ENCODE measurements at places on chromosomes 2 and 18.

DNA sequence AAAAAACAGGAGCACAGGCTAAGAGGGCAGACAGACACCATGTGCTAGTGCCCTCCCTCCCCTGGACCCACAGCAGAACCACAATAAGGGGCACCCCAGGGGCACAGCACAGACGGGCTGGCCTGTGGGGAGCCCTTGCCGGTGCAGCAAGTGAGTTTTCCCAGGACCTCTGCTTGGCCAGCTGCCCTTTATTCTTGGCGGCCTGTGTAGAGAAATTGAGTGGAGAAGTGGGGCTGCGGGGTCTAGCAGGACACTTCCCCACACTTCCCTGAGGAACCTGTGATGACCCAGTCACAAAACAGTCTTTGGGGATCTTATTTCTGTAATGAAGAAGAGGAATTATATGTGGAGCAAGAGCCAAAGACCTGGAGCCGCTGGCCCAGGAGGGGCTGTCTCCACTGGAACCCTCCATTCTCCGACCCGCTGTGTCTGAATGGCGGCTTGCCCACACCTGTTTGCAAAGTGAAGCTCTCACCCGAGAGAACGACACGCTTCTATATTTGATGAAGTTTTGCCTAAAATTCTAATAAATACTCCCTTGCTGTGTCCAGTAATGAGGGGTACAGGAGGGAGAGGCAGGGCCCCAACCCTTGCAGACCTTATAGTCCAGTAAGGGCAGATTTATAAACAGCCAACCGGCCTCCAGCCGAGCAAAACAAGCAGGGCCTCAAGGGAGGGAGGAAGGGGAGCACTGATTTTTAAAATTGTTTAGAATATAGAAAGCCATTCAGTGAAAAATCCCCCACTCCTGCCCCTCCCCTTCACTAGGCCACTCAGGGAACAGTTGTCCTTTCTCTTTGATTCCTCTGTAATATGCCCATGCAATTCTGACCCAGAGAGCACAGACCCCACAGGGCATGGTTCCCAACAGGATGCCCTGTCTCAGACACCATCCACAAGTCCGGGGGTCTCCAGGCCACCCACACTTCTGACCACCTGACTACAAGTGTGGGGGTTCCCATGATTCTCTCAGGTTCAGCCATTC, 44.7 kb upstream of the SNED1 start:
- no peak for DNase-seq

- no peak for DNase-seq
These were observed 401.6 kb downstream of the GPD2 start for GRCh38 chr2:156837635-156838370.

DNA sequence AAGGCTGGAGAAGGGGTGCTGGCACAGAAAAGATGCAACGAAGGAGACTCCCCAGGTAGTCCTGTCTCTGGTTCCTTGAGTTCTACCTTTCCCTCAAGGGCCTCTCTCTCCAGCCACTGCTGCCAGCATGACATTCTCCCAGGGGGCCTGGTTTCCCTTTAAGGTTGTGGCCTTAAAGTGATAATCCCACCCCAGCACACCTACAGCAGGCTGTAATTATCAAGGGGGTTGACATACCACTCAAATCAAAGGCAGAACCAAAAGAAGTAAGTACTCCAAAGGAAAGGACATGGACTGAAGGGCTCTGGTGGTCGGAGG, 127.4 kb upstream of the MSH6 start:
- no peak for DNase-seq

- no peak for DNase-seq
These were observed 499.8 kb downstream of the PID1 start for GRCh38 chr2:228771315-228771714.

GRCh38 chr2:223477318-223477717, 124.8 kb downstream of the SCG2 start:
- no peak for DNase-seq

DNA sequence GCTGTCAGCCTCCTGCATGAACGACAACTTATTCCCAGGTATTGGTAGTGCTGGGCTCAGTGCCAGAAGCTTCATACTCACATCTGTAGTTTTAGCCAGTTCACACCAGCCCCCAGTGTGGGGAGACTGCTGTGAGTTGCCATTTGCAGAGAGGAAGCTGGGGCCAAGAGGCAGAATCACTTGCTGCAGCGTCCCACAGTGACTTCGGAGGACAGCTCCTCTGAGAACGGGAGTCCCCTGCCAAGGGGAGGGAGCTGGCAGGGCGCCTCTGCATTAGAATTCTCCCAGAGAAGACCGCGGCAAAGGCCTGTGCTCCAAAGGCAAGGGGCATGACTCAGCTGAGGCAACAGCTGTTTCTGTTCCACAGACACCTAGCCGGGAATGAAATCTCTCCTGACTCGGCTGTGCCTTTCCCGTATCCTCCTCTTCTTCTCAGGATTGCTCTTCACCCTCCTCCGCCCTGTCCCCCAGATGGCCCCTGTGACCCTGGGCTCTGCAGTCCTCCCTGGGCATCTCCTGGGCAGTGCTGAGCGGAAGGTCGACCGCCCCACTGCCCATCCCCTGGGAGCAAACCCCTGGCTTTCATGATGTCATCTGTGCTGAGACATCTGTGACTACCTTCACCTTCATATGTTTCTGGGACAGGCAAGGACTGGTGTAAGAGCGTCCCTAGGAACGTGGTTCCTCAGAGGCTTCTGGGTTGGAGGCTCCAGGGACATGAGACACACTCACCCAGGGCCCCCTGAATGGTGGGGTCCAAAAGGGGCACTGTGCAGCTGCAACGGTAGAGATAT, 18.0 kb downstream of the MAL start:
- no peak for DNase-seq

DNA sequence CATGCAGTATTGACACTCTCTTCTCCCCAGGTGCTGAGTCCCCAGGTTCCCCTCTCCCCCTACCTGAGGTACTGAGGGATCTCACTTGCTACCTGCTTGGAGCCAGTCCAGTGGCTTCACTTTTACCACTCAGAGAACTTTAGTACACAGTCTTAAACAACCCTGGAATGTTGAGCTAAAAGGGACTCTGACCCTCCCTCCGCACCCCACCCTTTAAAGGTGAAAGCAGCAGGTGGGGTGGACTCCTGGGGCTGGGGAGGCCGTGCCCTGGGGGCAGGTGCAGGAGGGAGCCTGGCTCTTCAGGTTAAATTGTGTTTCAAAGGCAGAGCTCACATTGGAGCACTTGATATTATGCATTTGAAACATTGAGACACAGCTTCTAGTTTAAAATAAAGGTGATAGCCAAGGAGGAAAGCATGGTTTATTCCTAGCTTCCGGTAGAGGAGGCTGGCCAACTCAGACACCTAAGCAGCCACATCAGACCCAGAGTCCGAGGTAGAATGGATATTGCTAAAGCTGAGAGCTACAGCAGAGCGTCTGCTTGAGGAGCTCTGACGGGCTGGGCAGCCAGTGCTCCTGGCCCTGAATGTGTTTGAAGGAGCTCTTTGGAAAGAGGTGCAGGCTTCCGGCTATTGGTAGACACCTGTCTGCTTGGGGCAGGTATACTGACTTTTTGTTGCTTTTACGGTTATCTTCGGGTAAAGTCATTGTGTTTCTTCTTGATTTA, 196.4 kb downstream of the AGAP1 start:
- no peak for DNase-seq

GRCh38 chr2:43846140-43846793, 7.5 kb downstream of the ABCG8 start:
- DNase-seq: no peak

DNA sequence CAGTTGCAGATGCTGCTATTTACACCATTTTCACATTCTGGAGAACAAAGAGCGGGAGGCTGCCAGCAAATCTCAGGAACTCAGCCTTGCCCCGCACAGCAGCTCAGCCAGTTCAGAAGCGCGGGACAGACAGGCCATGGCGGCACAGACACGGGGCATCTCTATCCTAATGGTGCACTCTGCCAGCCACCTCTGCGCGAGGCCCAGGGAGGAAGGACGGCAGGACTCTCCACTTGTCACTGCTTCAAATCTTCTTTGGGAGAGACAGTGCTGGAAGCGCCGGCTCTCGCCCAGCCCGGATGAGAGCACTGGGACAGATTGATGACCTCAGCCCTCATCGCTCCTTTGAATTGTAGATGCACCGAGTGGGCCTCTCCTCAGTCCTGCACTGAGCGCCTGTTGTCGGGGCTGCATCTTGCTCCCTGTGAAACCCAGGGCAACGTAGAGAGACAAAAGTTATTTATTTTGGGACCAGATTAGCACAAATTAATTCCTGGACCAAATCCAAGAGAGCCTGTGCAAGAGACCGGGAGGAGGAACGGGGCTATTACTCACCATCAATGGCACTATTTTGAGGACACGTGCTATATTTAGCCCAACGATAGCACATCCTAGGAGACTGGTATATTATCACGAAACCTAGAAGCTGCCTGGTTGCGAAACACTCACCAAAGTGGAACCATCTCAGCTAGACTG, 211.4 kb upstream of the SMIM21 start:
- no peak for DNase-seq

- no peak for DNase-seq
These were observed 167.5 kb downstream of the UPP2 start for GRCh38 chr2:158269143-158269542.

- no peak for DNase-seq
These were observed 52.1 kb downstream of the SLC4A3 start for GRCh38 chr2:219679571-219679970.

- DNase-seq: no peak
These were observed 59.5 kb upstream of the POU3F3 start for GRCh38 chr2:104794441-104794840.

DNA sequence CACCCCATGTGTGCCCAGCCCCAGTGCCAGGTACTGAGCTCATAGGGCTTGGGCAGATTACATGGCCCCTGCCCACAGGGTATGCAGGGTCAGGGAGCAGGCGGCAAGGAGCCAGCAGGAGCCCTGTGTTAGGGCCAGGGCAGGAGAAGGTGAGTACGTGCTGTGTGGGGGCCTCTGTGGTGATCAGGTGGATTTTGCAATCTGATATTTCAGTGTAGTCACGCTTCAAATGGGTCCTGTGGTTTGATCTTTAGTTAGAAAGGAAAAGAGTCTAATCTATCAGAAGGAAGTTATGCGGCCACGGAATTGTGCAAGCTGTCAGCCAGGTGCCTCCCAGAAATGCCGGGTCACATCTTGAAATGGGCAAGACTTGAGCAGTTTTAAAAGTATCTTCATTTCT, 13.9 kb downstream of the UBE2F start:
- no peak for DNase-seq

DNA sequence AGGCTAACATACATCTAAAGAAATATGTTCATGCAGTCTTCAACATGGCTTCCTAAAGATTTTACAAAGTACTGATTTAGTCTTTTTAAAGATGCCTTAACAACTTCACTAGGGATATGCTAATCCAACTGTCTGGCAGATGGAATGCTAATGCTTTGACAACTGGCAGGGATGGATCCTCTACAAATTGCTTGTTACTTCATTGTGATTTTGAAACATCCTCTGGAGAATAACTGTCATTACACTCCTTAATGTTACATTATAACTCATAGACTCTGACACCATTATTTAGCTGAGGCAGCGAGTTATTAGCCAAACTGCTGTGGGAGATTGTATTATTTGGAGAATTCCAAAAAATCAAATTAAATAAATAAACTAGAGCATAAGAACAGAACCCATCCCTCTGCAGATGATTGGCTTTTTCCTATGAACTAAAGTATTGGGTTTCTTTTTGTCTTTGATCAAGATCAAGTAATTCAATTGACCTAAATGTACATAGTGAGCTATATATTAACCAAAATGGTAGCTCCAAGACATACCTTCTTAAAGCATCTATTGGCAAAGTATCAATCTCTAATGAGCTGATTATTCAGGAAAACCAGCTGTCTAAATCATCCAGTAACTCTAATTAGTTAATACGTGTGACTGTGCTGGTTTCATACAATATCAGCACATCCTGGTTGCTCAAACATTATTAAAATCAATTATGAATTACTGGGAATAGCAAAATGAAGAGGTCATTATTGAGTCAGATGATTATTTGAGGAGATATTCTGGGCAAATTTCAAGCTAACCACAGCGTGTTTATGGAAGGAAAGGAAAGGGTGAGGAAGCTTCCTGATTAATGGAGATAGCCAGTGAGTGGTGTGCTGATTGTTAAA, 321.3 kb upstream of the TFPI start:
- DNase-seq: no peak

GRCh38 chr2:1947316-1947715, 203.0 kb upstream of the PXDN start:
- no peak for DNase-seq

DNA sequence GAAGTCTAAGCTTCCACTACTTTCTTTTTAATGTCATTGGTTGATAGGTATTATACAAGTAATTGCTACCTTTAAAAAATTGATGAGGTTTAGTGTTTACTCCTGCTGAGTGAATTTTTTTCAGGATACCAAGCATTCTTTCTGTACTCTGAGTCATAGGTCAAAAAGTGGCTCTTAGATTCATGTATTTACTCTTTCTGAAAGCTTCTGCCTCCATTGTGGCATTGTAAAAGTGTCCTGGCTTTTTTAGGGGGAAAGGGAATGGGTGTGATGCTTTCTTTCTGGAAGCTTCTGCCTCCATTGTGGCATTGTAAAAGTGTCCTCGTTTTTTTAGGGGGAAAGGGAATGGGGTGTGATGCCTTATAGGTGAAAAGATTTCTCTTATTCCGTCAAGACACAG, 286.5 kb downstream of the LPIN1 start:
- no peak for DNase-seq

GRCh38 chr18:76923485-76924085, 101.2 kb downstream of the ZNF236 start:
- no peak for DNase-seq

GRCh38 chr18:46794607-46795006, 37.8 kb upstream of the ST8SIA5 start:
- no peak for DNase-seq

DNA sequence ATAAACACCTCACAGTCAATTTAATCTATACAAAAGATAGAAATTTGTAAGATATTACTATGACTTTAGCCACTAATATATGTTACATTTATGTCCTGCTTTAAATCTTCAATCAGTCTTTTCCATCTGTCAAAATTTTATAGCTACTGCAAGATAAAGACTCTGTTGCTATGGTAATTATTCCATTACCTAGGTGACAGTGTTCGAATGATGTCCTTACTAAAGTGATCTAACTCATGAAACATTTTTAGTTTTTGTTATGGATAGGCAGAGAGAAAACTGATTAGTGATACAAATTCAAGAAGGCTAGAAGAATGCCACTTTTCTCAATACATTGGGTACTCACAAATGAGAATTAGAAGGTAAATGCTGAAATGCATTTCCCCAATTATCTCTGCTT, 359.9 kb upstream of the FSHR start:
- DNase-seq: no peak

DNA sequence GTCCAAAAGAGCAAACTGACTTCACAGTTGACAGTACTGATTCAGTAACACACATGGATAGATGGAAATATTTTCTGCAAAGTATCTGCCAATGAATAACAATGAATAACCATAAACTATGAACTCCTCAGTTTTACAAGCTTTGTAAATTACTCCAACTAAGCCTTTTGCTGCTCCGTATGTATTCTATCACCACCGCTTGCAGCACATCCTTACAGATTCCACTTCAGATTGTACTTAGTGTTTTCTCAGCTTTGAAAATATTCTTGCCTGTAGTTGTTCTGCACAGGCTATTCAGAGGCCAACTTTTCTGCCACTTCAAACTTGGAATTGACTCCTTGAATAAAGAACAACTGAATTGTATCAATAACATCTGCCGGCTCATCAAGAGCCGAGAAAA, 36.2 kb downstream of the TLK1 start:
- no peak for DNase-seq

Measured in inflammatory macrophage treated with lipopolysaccharide for 1 hour (primary cell).